Naive thymus-derived CD8-positive, alpha-beta T cell (primary cell): ENCODE measurements at places on chromosomes 1 and 21.

DNA sequence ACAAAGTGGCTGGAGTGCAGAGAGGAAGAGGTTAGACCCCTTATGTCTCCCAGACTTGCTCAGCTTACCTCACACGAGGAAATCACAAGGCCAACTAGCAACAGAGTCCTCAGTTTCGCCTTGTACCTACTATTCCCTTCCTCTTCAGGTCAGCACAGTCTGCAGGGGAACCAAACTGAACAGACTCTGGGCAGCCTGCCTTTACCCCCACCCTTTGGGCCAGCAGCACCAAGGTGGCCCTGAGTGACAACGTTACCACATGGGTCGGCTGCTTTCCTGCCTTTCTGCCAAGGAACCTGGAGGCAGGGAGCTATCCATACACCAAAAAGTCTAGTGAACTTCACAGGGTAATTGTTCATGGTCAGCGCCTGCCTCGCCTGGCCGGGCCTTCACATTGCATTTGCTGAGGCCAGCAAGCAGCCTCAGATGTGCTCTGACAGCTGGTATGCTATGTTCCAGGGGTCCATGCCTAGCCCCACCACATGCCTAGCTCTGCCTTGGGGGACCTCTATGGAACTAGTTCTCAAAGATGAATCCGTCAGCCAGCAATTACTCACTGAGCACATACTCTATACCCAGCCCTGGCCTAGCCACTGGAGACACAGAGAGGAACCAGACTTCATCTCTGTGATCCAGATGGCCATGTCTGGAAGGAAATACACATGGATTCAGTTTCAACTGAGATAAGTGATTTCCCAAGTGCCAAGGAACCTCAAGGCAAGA is 69.6 kb downstream of the DMAP1 start:
- DNase-seq = no peak

- DNase-seq = no peak
These were observed 492.0 kb upstream of the VAMP3 start for GRCh38 chr1:7278827-7279765.

DNA sequence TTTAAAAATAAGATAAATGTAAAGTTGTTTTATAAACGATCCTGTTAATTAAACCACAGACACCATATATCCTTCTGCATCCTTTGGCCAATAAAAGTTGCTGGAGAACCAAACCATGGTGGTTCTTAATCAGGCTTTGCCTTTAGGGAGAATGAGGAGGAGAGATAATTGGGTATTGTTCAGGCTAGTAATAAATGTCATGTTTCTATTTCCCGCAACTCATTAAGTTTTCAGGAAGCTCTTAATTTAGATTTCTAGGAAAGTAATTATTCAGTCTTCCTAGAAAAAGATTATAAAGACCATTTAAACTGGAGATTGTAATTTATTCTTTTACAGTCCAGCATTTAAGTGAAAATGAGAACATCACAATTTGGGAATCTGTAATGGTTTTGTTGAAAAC is 34.5 kb downstream of the RAB4A start:
- DNase-seq = no peak

DNA sequence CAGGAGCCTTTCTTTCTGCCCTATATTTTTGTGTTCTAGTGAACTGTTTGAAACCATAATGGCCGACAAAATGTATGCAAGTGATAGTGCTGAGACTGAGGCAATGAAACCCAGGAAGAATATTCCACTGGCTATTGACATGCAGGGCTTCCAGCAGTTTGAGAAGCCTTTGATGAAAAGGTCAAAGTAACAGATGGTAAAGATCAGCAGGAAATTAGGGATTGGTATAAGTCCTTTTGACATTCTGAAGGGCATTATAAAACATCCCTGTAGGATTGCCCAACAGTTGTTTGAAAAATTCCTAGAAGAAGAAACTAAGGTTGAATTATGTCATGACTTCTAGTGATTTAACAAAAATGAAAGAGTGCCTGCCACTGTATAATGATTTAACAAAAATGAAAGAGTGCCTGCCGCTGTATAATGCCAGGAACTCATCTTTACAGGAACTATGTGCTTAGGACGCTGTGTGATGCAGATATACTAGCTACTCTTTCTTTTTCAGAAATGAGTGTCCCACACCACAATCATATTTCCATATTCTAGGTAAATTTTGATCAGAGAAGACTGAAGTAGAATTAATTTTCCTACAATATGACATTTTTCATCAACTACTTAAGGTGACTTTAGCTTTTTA is 283.9 kb upstream of the ST6GALNAC5 start:
- no peak for DNase-seq

GRCh38 chr1:12314333-12314903 is 84.6 kb downstream of the VPS13D start:
- DNase-seq = no peak
